ENCODE measurements at places on chromosomes 6 and 20.

DNA sequence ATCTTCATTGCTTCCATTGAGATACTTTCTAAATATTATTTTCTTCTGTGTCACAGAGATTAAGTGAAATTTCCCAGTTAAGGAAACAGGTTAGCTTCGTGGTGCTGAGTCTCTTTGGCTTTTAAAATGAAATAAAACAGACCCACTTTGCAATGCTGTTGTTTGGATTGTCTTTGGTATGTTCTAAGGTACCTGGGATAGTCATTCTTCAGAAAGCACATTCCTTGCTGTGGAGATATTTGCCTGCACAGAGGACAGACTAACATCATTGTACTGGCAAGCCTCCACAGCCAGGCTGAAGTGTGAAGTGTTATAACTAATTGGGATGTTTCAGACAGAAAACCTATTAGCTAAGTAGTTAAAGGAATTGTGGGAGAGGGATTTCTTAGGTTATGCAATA, 148.8 kb upstream of the EPHA7 start:
- DNase-seq: no peak

DNA sequence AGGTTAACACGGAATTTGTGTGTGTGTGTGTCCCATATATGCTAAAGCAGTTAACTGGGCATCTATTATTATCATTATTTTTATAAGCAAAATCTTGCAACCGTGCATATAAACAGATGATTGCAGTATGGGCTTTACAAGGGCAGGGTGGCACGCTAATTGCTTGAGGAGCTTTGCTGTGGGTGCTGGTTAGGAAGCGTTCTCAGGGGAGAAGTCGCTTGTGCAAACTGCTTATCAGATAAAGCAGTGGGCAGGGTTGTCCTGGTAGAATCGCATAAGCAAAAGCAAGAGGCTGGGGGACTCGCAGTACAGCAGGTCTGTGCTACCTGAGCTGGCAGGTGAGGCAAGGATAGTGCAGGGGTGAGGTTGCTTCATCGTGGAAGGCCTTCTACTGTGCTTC, 9.7 kb upstream of the CCN6 start:
- no peak for DNase-seq

DNA sequence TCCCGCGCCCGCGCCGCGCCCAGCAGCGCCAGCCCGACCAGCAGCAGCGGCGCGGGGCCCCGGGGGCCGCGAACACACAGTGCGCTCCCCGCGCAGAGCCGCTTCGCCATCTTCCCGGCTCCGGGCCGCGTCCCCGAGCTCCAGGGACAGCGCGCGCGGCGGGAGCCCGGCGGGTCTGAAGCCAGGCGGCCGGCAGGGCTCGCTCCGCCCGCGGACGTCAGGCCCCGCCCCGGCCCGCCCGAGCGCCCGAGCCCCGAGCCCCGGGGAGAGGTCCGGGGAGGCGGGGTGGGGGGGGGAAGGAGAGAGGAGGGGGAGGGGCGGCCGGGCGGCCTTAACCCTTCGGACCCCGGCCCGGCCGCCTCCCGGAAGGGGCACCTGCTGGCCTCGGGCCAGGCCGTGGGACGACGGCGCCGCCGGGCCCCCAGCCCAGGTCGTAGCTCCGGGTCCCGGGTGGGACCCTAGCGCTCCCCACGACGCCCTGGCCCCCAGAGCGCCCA, at the start of gene LAMA5:
Gene LAMA5, minus strand, starts transcription at position 177 of the 497 bp plus-strand sequence. Its CDS starts 67 bp downstream, at position 110.
- peak; percentile 86 for DNase-seq

GRCh38 chr6:75108333-75108974, 97.4 kb downstream of the COL12A1 start:
- no peak for DNase-seq

DNA sequence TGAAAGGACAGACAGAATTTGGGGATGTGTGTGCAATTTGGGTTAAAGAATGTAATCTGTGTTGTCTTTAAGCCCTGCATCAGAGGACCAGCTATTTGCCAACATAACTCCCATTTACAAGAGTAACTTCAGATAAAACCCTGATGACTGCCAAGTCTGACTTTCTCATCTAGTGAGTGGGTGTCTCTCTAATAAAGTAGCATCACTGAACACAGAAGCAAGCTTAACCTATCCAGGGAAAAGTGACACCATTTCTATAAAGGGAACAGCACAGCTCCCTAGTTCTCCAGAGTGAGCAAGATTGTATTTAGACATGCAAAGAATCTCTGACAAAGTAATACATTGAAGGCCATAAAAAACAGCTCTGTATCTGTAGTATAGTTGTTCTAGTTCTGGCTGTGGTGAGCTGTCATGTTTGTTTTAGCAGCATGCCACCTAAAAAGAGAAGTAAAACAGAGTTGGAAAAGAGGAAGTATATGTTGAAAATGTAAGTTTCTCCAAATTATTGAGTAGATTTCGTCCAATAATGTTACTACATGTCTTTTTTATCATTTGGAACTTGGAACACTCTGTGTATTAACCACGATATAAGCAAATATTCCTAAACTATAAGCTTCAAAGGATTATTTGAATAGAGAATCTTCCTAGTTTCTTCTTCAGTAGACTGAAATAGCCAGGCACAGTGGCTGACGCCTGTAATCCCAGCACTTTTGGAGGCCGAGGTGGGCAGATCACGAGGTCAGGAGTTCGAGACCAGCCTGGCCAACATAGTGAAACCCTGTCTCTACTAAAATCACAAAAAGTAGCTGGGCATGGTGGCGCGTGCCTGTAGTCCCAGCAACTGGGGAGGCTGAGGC, 8.8 kb upstream of the PIM1 start:
- DNase-seq: no peak

GRCh38 chr6:131954059-131954774, 3.0 kb upstream of the CCN2 start:
- no peak for DNase-seq

Data from glutamatergic neuron (in vitro differentiated cells).